Stimulated activated CD8-positive, alpha-beta memory T cell treated with anti-CD3 and anti-CD28 coated beads, Interleukin-7, amount 100 ng/mL, for 1 hour (primary cell): ENCODE measurements at places on chromosomes 6 and 20.

GRCh38 chr20:22890594-22891300 is 144.4 kb upstream of the SSTR4 start:
- DNase-seq: no peak

DNA sequence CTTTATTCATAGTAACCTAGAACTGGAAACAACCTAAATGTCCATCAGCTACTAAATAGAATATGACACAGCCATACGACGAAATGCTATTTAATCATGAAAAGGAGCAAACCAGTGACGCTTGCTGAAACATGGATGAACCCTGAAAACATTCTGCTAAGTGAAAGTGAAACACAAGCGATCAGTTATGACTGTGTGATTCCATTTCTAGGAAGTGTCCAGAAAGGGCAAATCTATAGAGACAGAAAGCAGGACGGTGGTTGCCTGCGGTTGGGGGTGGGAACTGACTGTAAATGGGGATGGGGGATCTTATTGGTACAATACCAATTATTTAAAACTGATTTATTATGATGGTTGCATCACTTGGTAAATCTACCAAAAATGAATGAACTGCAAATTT is 126.8 kb downstream of the IPCEF1 start:
- DNase-seq: no peak

- DNase-seq: no peak
These were observed 10.9 kb upstream of the MRGBP start for GRCh38 chr20:62785393-62785792.

- no peak for DNase-seq
These were observed 84.9 kb downstream of the BTBD9 start for GRCh38 chr6:38554700-38555413.

DNA sequence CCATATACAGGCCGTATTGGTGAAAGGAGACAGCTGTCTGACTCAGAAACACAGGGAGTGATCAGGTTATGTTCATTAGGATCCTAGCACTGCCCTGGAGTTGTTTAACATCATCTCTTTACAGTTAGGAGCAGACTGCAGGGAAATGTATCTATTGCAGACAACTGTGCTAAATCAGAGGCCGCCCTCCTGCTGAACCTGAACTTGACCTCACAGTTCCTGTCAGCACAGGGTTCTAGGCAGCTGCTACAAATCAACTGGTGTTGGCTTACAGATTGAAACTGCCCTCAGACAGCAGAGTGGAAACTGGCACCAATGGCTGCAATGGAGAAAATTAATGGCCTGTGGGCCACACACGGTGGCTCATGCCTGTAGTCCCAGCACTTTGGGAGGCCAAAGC is 3.7 kb upstream of the RPP40 start:
- DNase-seq: no peak

GRCh38 chr6:111858347-111858746 is 14.9 kb downstream of the FYN start:
- no peak for DNase-seq

DNA sequence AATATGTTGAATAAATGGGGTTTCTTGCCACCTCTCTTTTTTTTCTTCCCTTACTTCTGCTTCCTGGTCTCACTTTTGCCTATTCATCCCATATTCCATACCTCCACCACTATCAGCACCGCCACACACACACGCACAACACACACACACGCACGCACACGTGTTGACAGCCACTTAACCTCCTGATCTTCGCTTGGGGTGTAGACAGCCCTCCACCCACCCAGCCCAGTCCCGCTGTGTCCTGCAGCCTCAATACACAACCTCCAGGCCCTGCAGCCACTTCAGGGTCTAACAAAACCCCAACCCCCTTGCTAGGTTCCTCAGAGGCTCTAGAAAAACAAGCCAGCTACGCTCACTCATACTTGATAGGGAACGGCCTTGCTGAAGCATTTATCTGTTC is 72.3 kb downstream of the LINC00237 start:
- DNase-seq: no peak

DNA sequence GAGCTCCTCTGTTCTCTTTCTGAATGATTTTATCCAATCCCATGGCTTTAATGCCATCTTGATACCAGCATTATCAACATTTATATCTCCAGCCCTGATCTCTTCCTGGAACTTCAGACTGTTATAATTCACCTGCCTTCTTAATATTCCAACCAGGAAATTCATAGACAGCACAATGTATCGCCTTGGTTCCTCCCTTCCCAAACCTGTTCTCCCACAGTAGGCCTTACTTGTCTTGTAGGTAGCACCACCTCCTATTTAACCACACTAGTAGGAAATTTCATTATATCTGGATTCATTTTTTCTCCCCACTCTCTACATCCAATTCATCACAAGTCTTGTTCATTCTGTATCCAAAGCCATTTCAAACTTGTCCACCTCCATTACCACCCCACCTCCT is 106.3 kb upstream of the SHLD1 start:
- DNase-seq: no peak

DNA sequence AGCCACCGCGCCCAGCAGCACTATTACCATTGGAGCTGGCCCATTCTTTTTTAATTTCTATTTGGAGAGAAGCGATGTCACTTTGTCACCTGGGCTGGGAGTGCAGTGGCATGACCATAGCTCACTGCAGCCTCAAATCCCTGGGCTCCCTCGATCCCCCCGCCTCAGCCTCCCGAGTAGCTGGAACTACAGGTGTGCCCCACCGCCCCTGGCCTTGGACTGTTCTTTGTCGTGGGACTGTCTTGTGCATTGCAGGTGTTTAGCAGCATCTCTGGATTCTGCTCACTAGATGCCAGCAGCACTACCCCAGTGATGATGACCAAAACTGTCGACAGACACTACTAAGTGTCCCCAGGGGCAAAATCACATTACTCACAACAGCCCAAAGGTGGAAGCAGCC is 80.3 kb downstream of the PRND start:
- DNase-seq: no peak

DNA sequence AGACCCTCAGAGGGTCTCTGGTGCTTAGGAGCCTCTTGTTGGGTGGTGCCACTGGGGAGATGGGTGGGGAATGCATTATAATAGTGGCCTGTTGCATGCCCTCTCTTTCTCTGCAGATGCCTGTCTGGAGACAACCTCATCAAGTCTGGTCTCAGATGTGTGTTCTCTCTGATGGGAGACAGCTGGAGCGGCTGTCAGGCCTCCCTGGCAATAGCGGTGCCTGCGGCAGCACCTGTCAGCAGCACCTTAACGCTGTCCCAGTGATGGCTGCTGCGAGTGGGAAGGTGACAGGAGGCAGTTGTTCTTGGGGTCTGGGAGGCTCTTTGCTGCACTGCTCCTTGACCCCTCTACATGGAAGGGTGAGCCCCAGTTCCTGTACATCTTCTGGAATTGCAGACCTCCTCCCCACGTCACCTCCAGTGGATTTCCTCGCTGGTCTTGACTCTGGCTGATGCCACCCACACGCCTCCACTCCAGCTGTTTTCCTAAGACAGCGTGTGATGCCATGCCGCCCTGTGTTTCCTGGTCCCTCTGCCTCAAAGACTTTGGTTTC is 63.3 kb upstream of the BLCAP start:
- DNase-seq: no peak

GRCh38 chr6:5866547-5867051 is 140.1 kb downstream of the NRN1 start:
- no peak for DNase-seq
